ENCODE measurements at places on chromosomes 2 and 18. TPM values are rescaled to one million over a fixed set of nuclear protein-coding genes. Genes with fewer than 3 reads are reported as not detected.

DNA sequence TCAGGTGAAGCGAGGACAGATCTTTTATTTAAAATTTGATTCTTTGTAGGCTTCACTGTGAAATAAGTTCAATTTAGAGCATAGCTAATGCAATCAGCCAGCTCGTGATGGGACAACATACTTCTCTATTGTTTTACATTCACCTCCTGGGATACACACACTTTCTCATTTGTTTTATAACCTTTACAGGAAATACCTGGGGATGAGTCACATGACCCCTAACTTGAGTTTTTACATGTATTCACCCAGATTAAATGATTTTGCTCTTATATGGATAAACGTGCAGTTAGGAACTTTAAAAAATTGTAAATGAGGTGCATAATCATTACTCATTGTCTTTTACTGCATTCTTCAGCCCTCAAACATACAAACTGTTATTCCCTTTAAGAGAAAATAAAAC is 152.1 kb downstream of the NEDD4L start:
- no peak for DNase-seq

GRCh38 chr2:155692856-155693255 is 639.7 kb downstream of the NR4A2 start:
- no peak for DNase-seq

DNA sequence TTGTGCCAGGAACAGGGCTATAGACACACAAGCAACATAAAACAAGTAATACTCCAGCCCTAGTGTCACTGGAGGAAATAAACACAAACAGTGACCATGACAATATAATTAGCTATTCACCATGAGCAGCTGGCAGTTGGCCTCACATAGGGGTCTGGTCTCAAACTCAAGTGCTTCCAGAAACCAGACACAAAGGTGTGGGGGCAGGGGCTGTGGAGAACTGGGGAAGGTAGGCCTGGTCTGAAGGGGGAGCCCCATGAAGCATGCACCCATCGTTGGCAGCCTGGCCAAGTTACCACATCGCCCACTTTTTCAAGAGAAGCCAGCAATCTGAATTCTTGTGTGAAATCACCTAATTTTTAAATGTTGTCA is 49.5 kb upstream of the SP3 start:
- no peak for DNase-seq

- DNase-seq = no peak
Measured at GRCh38 chr2:191740016-191740419, 62.1 kb downstream of the NABP1 start.

The GALNT3 gene
- 8.6 TPM for total RNA-seq

Data from ovary (tissue), 10 donors.